ENCODE measurements at places on chromosomes 13 and 19.

- DNase-seq = no peak
Observed at GRCh38 chr13:33782631-33783030, 35.3 kb upstream of the RFC3 start.

GRCh38 chr13:100733261-100733660, 58.7 kb upstream of the TMTC4 start:
- no peak for DNase-seq

- no peak for DNase-seq
Observed at GRCh38 chr13:108902405-108903155, 273.2 kb downstream of the MYO16 start.

- DNase-seq = no peak
Observed at GRCh38 chr13:51663973-51664957, 80.0 kb downstream of the WDFY2 start.

DNA sequence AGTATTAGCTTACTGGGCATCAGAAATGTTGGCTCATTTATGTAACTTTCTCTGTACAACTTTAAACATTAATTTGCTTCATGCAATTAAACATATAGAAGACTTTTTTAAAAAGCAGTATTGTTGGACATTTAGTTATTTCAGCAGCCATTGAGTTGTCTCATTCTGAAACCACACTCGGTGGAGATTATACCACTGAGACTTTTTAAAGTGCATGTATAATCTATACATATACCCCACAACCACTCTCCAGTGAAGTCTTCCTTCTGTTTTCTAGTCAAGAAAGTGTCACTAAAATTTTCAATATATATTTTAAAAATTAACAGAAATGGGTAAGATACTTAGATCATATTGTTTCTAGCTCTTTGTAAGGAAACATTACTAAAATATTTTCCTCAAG, 15.5 kb downstream of the SETDB2 start:
- no peak for DNase-seq

DNA sequence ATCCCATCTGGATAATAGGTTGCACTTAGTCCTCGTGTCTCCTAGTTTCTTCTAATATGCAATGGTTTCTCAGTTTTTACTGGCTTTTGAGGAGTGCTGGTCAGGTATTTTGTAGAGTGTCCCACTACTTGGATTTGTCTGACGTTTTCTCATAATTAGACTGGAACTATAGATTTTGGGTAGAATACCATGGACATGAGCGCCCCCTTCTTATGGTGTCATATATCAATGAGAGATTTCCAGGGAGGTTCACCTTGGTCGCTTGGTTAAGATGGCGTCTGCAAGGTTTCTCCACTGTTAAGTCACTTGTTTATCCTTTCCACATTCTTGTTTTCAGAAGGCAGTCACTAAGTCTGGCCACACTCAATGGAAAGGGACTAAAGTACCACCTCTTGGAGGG, 6.7 kb downstream of the SOHLH2 start:
- DNase-seq = no peak

- peak; percentile 17 for DNase-seq
Observed at GRCh38 chr13:42549552-42549936, 24.4 kb upstream of the TNFSF11 start.

- no peak for DNase-seq
Observed at GRCh38 chr19:9667898-9668297, 7.0 kb downstream of the ZNF562 start.

- DNase-seq = no peak
Observed at GRCh38 chr19:38173291-38174041, 50.6 kb downstream of the DPF1 start.

DNA sequence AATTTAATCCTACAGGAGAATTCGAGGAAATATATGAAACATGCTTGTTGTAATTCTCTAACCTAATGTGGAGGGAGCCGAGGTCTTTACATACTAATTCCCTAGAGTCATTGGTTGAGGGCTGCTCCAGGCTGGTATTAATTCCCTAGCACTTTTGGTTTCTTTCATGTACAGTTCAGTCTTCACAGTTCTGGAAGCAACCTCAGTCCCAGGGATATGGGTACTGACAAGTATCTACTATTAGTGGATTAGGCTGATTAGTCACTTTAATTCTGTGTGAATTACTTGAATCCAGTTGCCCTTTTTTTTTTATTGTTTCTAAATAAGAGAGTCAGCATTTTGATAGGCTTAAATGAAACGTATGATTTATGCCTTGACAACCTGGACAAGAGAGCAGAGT, 172.3 kb upstream of the HTR2A start:
- DNase-seq = no peak

GRCh38 chr13:113801289-113801961, 42.4 kb downstream of the TMEM255B start:
- no peak for DNase-seq

DNA sequence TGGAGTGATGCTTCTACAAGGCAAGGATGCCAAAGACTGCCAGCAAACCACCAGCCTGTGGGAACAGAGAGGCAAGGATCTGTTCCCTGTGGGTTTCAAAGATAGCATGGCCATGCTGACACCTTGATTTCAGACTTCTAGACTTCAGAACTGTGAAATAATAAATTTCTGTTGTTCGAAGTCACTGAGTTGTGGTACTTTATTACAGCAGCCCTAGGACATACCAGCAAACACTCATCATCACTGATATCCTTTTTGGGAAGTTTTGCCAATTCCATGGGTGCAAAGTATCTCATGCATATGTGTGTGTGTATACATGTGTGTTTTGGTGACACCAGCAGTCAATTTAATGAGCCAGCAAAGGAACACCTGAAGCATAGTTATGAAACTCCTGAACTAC, 21.0 kb downstream of the LMO7 start:
- no peak for DNase-seq

DNA sequence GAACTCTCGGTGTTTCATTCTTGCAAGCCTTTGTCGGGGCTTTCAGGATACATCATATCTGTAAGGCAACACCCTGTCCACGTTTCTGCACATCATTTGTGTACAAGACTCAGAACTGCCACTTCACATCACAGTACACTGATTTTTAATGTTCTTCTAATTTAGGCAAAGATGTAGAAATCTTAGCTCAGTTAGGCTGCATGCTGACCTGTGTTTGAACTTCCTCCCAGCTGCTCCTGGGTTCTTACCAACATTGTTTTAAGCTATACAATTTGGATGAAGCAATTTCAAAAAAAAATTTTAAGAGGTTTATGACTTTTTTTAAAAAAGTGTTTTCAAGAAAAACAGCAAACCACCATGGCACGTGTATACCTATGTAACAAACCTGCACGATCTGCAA, 1047.9 kb upstream of the SLC10A2 start:
- no peak for DNase-seq

DNA sequence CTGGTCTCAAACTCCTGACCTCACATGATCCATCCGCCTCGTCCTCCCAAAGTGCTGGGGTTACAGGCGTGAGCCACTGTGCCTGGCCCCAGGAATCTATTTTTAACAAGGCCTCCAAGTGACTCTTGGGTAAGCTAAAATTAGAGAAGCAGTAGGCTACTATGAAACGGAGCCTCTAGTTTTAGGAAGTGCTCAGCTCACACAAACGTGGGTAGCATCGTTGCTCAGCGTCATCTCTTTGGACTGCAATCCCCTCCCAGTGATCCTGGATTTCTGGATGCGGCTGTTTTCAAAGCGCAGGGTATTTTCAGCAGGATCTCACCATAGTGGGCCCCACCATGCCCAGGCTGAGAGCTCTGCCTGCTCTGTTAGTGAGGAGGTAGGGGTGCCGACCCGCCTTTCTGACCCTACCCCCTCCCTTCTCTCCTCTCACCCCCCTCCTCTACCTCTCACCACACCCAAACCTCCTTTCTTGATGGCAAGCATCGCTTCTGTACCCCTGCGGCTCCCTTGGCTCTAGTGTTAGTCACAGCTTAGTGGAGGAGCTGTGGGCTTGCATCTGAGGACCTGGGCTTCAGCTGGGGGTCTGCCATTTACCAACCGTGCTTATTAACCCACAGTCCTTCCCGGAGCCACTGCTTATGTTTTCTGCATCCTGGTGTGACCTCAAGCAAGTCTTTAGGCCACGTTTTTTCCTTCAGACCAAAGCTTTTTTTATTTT, 34.2 kb downstream of the GJA3 start:
- DNase-seq = no peak

- DNase-seq = no peak
Observed at GRCh38 chr13:23959231-23959862, 62.0 kb upstream of the C1QTNF9B start.

DNA sequence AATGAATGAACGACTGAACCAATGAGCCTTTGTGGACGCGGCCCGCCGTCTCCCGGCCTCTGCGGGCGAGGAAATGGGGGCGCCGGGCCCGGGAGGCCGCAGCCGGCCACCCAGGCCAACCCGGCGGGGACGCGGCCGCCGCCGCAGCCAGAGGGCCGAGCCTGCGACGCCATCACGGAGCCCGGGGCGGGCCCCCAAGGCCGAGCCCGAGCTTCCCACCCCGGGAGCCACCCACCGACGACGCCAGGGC, 216 bp downstream of the SUGP2 start:
- no peak for DNase-seq

- no peak for DNase-seq
Observed at GRCh38 chr13:44044547-44045179, 165.0 kb downstream of the LACC1 start.

GRCh38 chr13:26476111-26476781, 81.2 kb upstream of the WASF3 start:
- DNase-seq = no peak

- DNase-seq = no peak
Observed at GRCh38 chr13:30932481-30933353, at the start of gene TEX26. Gene TEX26 (plus strand): TSS chr13:30932656. CDS start chr13:30932716, 60 bp downstream.

GRCh38 chr19:34475026-34475974, 6.3 kb upstream of the WTIP start:
- peak; percentile 28 for DNase-seq

- peak; percentile 45 for DNase-seq
Observed at GRCh38 chr13:78241278-78241919, 322.8 kb upstream of the EDNRB start.

GRCh38 chr13:26656919-26657318, 99.4 kb downstream of the WASF3 start:
- DNase-seq = no peak

- no peak for DNase-seq
Observed at GRCh38 chr13:113483504-113484293, 6.8 kb downstream of the DCUN1D2 start.

DNA sequence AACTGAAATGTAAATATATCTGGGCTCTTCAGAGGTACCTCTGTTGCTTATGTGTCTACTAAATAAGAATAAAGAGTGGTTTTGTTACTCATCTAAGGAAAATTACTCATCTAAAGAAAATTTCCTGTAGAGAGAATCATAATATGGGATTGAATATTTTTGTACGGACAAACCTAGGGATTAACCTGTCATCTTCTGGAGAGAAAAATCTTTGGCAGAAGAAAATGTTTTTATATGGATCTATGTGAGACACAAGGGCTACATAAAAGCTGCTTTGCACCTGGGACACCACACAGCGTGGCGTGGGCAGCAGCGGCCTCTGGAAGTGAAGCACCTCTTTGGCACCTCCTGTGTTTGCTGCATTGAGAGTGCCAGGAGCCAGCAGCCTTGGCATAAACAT, 242.9 kb upstream of the DACH1 start:
- no peak for DNase-seq

- no peak for DNase-seq
Observed at GRCh38 chr13:80274643-80275042, 66.3 kb downstream of the SPRY2 start.

- DNase-seq = no peak
Observed at GRCh38 chr13:97057176-97057575, 62.9 kb upstream of the OXGR1 start.

DNA sequence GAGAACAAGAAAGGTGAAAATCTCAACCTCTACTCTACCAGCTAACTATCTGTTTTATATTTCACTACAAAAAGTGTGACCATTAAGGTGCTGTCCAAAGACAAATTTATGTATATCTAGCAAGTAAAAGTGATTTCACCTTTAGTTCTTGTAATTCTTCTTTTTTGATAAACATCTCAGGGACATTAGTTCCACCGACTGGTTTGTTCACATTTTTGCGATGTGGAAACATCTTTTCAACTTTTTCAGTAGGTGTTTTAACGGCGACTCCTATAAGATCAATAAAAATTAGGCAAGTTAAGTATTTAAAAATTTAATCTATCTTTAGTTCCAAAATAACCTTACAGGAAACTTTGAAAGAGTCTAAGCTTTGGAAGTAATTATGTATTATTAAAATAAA, 33.3 kb downstream of the CLDN10 start:
- DNase-seq = no peak

- DNase-seq = no peak
Observed at GRCh38 chr13:51298812-51299211, 40.7 kb upstream of the SERPINE3 start.

- DNase-seq = no peak
Observed at GRCh38 chr13:101454767-101455166, 2.3 kb downstream of the ITGBL1 start.

DNA sequence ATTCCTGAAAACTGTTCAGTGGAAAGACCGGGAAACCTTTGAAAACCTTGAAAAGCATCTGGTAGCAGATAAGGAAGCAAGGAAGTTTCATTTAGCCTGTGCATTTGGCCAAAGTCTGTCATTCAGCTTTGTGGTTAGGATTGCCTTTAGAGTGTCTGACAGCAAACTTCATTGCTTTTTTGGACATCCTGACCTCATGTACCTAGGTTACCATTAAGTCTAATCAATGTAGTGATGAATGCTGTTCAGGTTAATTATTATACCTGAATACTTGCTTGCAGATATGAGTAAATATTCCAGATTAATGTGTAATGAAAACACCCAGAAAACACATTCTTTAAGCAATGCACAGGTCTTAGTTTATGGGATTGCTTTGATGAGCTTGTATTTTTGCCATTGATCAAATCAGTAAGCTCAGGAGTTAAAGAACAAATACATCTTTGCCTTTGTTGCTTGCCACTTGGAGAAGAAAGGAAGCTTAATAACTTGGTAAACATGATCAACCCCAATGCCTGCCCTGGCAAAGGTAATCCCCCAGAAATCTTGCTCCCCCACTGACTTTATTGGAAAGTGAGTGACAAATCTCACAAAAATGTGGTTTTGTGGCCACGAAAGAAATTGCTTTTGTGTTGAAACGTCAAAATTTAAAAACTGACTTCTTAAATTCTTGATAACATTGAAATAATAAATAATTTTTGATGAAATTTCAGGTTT, 87.4 kb downstream of the SLC15A1 start:
- no peak for DNase-seq

DNA sequence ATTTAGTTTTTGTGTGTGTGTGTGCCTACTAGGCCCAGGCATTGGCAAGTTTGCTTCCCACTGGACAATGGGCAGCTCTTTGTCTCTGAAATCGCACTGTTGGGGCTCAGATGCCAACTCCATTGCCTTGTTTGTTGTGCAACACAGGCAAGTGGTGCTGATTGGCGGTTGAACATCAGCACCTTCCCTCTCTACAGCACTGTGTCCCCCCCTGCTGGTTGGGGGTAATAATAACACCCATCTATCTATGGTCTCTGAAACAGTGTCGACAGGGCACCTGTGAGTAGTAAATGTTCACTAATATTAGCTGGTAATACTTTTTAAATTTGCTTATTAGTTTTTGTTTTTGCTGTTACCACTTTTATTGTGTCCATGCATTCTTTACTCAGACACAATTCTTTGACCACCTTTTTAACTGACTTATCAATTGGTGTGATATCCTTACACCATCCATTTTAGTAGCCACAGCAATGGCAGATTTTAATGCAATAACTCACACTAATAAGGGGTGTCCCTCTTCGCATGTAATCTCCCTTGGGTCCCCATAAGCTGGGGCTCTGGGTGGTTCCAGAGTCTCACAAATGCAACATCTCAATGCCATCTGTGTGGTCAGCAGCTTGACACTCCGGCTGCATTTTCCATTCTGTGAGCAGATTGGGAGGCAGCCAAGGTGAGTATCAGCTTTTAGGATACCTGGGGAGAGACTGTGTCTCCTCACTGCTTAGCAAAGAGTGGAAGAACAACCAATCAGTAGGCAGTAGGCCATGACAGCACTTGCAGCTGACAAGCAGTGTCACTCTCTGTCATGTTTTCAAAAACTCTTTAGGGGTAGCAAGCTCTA, 47.7 kb upstream of the UQCRFS1 start:
- DNase-seq = peak; percentile 51
